Naive thymus-derived CD4-positive, alpha-beta T cell (primary cell): ENCODE measurements at places on chromosomes 11 and 22. TPM values are rescaled to one million over a fixed set of nuclear protein-coding genes. Genes with fewer than 3 reads are reported as not detected.

DNA sequence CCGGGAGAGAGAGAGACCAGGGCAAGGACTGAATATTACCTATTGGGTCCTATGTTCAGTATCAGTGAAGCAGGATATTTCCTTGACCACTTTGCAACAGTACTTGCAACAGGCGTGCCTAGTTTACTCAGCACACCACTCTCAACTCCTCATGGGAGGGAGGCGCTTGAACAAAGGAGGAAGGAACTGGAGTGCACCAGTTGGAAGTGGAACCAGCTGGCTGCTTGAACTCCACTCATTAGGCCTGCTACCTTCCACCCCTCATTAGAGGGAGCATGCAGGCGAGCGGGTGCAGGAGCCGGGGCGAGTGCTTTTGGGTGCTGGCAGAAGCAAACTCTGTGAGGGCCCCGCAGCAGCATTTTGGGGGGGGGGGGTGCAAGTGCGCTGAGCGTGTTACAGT lies 1369.6 kb upstream of the RAG2 start:
- H3K4me3 ChIP-seq, result no peak overlapping the region
- H3K27me3 ChIP-seq, result no peaks in the 10 kb centered on the region
- H3K36me3 ChIP-seq, result no peaks in the 10 kb centered on the region
- no peaks in the 10 kb centered on the region for H3K4me1 ChIP-seq
- H3K27ac ChIP-seq, result no peak overlapping the region

GRCh38 chr22:47032956-47033647 lies 270.7 kb downstream of the TBC1D22A start:
- H3K36me3 ChIP-seq, result no peaks in the 10 kb centered on the region
- no peaks in the 10 kb centered on the region for H3K4me1 ChIP-seq
- H3K4me3 ChIP-seq, result no peak overlapping the region

GRCh38 chr11:113593698-113594308 lies 112.3 kb downstream of the TMPRSS5 start:
- H3K27ac ChIP-seq, result no peak overlapping the region
- H3K36me3 ChIP-seq, result no peaks in the 10 kb centered on the region
- H3K27me3 ChIP-seq, result no peaks in the 10 kb centered on the region
- DNase-seq, result no peak
- no peaks in the 10 kb centered on the region for H3K4me1 ChIP-seq

SAA4 gene
- total RNA-seq, result 0.31 TPM in 1 of 2 replicates, not detected in the other

FOLR3 gene
- 3.4 TPM for total RNA-seq
